ENCODE measurements at places on chromosomes 6 and 20.

DNA sequence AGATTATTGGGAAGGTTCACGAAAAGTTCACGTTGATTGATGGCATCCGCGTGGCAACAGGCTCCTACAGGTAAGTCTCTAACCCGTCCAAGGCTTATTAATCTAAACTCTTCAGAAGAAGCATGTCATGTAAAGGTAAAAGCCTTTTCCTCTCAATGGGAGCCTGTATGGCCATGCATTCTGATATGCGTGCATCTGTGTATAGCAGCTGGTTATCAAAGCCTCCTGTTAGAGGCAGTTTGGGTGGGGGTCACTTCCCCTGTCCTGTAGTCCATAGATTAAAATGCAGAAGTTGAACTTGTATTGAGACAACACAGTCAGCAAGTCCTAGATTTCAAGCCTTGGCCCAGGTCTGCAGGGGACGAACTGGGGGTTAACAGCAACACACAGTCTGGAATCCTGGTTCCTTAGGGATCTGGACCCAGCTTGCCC is 14.2 kb upstream of the DHX35 start:
- DNase-seq, result no peak

DNA sequence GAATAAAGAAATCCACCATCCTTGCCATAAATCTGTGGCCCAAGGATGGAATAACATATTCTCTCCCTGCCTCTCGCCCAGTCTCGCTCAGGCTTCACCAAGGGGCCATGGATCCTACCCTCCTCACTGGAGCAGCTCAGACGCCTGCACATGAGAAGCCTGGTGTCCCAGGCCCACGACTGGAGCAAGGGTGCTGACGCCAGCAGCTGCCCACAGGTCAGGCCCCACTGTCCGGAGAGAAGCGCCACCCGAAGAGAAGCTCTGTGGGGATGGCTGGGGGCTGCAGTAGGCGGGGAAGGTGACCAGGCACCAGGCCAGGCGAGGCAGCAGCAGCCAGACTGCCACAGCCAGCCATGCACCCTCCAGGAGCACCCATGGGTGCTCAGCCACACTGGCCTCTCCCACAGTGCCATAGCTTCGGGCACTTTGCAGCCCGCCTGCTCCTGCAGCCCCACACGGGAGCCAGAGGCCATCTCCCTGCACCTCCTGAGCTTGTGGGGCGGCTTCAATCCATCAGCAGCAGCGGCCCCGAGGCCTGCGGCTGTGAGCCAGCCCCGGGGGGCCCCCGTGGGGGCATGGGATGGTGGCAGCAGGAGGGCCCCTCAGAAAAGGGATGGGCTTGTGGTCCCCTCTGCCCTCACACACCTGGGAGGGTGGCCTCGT is 286.2 kb upstream of the SGK1 start:
- no peak for DNase-seq

DNA sequence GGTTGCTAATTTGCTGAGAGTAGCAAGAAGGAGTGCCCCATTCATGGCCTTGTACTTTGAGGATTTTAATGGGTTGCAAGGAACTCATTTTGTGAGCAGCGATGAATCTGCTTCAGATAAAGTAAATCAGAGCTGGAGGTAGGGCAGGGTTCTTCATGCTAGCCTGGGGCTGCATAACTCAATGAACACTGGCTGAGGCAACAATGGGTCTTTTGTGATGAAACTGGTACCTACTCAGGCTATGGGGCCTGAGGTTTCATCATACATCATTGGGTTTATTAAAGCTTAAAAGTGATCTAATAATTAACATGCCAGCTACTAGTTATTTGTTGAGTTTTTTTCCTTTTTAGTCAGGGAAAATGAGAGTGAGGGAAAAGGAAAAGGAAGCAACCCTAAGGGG is 106.9 kb downstream of the FAM50B start:
- DNase-seq, result no peak

GRCh38 chr20:61560361-61560853 is 308.3 kb downstream of the CDH4 start:
- DNase-seq, result no peak

DNA sequence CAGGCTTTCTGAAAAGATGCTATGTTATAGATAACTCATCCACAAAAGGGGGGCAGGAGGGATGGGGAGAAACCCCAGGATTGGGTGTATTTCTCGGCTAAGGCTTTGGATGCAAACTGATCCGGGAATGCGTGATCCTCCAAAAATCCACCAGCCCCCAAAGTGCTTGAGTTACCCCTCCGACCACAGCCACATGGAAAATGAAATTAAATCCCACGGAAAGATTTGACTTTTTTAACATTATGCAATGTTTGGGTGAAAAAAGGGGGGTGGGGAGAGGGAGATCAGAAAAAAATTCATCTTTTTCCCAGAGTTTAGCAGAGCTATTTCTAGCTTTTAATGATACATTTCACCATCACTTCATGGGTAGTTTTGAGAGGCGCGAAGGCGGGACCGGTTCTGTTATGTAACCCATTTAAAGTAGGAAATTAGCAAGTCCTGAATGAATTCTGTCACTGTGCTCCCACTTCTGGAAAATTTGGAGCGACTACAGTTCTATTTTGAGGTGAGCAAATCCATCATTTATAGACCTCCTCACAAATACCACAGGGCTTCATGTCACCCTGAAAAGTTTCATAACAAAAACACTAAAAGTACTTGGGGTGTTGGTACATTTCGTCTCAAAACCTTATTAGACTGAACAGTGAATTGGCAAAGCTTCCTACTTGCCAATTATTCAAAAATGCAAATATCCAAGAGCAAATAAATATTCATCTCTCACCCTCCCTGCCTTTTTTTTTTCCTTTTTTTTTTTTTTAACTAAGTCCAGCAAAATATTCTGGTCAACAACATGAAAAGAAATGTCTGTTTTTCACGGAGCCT is 51.9 kb upstream of the NFATC2 start:
- DNase-seq, result no peak

GRCh38 chr6:158834675-158835385 is 15.7 kb upstream of the EZR start:
- no peak for DNase-seq

DNA sequence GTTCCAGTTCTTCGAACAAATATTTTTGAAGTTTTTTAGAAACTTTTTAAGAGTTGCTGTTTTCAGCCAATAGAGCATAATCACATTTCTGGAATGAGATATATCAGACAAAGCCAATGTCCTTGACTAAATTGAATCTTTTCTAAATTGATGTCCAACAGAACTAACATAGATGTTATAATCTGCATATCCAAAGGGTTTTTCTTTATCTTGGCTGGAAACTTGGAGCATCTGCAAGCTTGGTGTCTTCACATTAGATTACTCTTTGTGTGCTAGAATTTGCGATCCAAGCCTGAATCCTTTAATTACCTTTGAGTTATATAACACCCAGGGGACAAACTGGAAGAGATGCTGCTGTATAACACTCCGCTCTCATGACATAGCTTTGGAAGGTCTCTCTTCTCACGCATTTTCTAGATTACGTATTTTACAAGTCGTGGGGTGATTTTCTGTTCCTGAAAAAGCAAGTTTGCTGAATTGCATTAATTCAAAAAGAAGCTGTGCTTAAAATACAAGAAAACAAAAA is 64.4 kb upstream of the FUCA2 start:
- no peak for DNase-seq

- DNase-seq, result no peak
Observed at GRCh38 chr6:112649853-112650252, 302.7 kb downstream of the RFPL4B start.

- DNase-seq, result no peak
Observed at GRCh38 chr6:3801960-3802359, 47.2 kb upstream of the FAM50B start.

- no peak for DNase-seq
Observed at GRCh38 chr20:62482974-62483373, 7.2 kb upstream of the GATA5 start.

DNA sequence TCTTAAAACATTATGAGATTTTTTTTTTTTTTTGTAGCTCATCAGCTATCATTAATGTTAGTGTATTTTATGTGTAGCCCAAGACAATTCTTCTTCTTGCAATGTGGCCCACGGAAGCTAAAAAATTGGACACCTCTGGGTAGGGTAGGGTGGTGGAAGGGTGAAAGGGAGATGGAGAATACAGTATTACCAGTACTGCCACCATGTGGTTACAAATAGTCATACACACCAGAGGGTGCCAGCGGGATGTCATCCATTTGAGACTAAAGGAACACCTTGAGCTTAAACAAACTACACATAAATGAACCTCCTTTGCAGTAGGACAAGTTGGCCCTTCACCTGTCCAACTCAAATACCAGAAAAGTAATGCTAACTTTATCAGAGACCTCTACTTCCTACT is 601.9 kb downstream of the HTR1B start:
- DNase-seq, result no peak

DNA sequence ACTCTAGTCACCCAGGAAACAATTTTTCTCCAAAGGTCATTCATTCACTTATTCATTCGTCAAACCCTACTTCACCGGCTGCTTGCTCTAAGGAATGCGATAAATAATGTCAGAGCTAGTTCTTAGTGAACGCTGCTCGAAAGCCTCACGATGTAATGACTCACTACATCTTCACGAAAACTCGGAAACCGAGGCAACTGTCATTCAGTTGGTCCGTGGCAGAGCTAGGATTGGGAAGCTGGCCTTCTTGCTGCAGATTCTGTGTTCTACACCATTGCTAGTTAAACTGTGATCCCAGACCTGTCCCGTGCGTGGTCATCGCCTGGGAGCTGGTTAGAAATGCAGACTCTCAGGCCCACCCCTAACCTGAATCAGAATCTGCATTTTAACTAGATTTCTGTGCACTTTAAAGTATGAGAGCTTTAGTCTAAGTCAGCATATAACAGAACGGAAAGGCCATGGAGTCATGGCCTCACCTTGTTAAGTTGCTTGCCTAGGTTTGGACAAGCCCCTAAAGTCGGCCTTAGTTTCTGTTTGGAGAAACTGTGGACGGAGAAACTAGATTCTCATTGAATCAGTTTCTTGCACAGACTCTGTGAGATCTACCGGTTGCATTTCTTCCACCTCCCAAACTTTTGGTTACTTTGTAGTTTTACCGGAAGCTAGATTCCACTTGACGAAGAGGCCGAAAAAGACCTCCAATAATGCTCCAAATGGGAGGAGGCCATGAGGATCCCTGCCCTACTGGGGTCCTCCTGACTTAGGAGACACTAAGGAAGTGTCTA is 651 bp upstream of the CCND3 start:
- peak; percentile 47 for DNase-seq

DNA sequence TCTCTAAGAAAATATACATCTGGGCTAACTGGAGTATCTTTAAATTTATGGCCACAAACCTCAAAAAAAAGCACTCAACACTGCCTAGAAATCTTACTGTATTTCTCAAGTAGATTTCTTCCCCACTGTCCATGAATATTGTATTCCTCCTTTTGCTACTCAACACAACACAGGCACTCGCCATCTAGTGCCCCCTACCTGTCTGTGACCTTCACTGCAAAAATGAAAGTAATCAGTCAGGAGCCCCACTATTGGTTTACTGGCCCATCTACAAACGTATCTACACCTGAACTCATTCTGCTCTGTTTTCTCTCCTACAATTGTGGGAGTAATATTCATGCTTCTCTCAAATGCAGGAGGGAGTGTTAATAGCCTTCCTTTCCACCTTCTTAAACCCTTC is 58.3 kb downstream of the LY86 start:
- no peak for DNase-seq

DNA sequence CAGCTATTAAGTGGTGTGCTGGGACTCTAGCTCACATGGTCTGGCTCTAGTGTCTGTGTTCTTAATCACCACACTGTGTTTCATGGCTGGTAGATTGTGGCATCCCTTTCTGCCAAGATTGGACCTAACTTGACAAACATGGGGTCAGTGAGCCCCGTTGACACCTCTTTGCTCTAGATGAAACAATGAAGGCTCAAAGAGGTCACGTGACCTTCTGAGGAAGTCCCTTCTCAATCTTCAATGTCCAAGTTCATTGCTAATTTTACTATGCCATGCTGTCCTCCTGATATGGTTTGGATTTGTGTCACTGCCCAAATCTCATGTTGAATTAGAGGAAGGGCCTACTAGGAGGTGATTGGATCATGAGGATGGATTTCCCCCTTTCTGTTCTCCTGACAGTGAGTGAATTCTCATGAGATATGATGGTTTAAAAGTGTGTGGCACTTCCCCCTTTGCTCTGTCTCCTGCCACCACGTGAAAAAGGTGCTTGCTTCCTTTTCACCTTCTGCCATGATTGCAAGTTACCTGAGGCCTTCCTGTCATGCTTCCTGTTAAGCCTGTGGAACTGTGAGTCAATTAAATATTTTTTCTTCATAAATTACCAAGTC is 177.8 kb upstream of the MYLIP start:
- DNase-seq, result no peak

- no peak for DNase-seq
Observed at GRCh38 chr20:24465730-24466129, 3.7 kb upstream of the SYNDIG1 start.

GRCh38 chr20:49372095-49372734 is 94.4 kb upstream of the ZNFX1 start:
- no peak for DNase-seq

DNA sequence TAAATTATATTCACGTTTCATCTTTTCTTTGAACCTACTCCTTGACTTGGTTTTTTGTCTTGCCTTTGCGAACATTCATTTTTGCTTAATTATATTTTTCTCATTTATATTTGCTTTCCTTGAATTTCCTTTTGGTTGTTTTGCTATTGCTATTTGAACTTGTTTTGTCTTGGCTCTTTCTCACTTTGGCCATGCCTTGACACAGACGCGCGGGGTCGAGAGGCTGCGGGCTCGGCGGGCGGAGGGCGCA is 7.1 kb upstream of the TMEM14A start:
- no peak for DNase-seq

- DNase-seq, result no peak
Observed at GRCh38 chr6:20688710-20689500, 154.6 kb downstream of the CDKAL1 start.

DNA sequence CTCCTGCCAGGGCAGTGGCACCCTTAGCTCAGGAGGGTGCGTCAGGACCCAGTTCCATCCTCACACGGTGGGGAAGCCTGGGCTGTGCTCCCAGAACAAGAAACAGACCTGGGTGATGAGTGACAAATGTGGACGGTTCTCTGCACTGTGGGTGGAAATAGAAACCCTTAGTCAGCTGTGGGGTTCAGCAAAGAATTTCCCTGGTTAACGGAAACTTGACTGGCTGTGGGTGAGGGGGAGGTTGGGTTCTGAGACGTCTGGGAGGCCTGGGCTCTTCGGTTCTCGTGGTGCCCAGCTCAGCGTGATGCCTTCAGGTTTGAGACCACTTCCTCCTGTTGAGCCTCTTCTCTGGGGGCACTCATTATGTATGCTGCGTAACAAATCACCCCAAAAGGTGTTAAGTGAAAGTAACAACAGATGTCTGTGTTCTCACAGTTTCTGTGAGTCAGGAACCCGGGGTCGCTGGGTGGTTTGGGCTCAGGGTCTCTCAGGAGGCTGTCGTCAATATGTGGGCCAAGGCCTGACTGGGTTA is 53.1 kb upstream of the FAM83D start:
- DNase-seq, result peak; percentile 84

Measured in CD4-positive, alpha-beta T cell treated with Interleukin-15 for 4 hours (primary cell).